ENCODE measurements at places on chromosomes 3 and 15.

DNA sequence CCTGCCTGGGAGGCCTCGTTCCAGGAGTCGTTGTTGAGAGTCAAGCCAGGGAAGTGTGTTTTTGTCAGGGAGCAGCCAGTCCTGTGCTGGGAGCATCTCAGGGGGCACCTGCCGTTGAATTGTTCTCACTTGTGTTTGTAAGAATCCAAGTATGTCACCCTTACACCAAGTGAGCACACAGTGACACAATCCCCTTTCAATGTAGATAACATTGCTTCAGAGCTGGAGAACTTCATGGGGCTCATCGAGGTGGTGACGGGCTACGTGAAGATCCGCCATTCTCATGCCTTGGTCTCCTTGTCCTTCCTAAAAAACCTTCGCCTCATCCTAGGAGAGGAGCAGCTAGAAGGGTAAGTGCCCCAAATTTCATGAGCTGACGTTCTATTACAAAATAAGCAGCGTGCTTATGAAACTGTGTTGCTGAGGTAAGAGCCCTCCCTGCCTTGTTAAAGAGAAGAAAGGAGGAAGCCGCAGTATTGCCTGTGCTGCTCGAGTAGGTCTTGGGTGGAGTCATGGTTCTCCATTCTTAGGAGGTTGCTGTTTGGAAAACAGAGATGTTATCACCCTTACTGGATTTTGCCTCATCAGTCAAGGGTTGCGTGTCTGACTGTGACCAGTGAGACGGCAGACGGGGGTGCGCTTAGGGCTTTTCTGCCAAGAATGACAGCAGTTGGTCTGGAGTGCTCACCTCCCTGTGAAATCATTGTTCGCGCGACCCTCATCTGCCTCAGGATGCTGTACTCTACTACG, 108.1 kb downstream of the PGPEP1L start:
- peak; percentile 52 for DNase-seq

- no peak for DNase-seq
These were observed 101.8 kb upstream of the LIPC start for GRCh38 chr15:58329781-58330671.

DNA sequence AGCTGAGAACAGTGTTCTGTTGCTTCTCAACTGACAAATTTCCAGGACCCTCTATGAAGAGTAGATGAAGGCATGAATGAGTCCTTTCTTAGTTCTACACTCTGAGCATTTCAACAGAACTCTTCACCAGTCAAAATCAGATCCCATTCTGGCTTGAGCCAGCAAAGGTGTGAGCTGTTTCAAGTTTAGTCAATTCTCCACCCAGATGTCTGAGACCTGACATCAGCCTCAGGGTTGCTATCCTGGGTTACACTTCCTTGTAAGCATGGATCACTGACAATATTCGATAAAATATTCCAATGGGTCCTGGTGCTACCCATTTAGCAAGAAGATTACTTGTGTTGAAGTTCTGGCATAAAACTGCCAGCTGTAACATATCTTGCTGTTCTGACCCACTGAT, 97.6 kb upstream of the PPP2R3A start:
- no peak for DNase-seq

GRCh38 chr3:8276056-8276455, 225.6 kb upstream of the LMCD1 start:
- DNase-seq = no peak

DNA sequence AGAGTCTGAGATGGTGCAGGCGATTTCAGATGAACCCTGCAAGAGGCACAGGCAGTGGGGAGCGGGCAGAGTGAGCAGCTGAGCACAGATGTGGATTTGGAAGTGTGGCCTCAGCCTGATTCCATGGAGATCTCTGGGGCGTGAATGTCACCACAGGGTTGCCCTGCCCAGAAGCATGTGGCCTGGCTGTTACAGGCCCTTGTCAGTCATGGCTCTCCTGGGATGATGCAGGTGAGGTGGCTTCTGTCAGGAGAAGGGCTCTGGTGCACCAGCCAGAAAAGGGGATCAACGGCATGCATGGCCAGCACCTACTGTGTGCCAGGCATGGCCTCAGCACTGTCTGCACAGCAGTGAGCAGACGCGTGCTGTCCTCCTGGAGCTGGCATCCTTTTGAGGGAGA, 11.9 kb downstream of the HDAC11 start:
- DNase-seq = no peak

DNA sequence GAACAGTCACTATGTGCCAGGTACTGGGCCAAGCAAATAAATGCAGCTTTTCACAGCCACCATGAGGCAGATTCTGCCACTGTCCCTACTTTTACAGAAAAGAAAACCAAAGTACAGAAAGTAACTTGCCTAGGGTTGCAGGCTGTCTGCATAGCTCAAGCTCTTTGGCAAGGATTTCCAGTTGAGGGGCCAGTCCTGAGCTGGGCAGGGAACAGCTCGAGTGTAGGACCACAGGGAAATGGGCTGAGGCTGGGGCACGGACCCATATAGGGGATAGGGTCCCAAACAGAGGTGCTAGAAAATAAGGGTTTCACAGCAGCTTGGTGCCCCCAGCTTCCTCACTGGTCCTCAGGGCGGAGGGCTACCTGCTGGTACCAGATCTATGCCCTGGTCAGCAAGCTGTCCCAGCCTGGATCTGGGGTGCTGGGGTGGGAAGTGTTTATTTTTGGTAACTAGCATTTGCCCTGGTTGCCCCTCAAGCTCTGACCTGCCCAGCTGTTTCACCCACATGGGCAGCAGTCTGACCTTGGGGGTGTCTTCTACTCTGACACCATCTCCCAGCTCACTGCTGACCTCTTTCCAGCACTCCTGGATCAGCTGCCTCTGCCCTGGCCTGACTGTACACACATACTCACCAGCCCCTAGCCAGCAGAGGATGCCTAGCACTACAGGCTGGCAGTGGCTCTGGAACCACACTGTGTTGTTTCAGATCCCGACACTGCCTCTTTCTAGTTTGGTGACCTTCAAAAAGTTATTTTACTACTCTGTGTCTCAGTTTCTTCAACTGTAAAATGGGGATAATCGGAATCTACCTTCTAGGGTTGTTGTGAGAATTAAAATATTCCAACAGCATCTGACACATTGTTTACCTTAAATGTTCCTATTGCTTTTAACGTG, 16.2 kb downstream of the MRAS start:
- DNase-seq = no peak

GRCh38 chr3:63705092-63705645, 52.7 kb downstream of the SNTN start:
- no peak for DNase-seq

GRCh38 chr15:34973512-34973911, 4.0 kb upstream of the AQR start:
- DNase-seq = no peak

- DNase-seq = no peak
These were observed 627.9 kb downstream of the SI start for GRCh38 chr3:164450276-164450905.

- no peak for DNase-seq
These were observed 19.5 kb downstream of the NFKBIZ start for GRCh38 chr3:101868534-101869464.

DNA sequence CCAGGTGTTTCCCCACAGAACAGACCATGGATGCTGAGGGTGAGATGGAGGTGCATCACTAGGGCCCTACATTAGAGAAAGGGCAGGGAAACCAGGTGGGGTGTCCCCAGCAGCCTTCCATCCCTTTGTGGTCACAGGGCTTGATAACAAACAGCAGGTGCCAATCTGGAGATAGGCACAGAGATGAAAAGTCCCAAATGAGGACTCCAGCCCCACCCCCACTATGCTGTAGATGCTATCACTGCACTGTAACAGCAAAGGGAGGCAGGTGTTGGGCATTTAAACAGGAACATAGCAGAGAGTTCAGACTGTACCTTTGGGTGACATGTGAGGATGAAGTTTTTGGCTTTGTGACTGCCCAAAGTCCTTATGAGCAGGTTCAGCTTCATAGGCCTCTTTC, 21.4 kb downstream of the IL20RB start:
- no peak for DNase-seq

GRCh38 chr15:50884540-50884939, 23.9 kb upstream of the AP4E1 start:
- no peak for DNase-seq

- DNase-seq = no peak
These were observed 171.3 kb downstream of the ITPR1 start for GRCh38 chr3:4664412-4664811.

DNA sequence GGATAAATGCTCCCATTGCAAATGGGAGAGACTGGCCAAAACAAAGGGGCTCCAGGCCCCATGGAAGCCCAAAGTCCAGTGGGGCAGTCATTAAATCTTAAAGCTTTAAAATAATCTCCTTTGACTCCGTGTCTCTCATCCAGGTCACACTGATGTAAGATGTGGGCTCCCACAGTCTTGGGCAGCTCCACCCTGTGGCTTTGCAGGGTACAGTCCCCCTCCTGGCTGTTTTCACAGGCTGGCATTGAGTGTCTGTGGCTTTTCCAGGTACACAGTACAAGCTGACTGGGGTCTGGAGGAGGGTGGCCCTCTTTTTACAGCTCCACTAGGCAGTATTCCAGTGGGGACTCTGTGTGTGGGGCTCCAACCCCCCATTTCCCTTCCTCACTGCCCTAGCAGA, 45.9 kb downstream of the NIPA2 start:
- DNase-seq = no peak

GRCh38 chr15:34699968-34700640, 54.7 kb downstream of the GJD2 start:
- no peak for DNase-seq

DNA sequence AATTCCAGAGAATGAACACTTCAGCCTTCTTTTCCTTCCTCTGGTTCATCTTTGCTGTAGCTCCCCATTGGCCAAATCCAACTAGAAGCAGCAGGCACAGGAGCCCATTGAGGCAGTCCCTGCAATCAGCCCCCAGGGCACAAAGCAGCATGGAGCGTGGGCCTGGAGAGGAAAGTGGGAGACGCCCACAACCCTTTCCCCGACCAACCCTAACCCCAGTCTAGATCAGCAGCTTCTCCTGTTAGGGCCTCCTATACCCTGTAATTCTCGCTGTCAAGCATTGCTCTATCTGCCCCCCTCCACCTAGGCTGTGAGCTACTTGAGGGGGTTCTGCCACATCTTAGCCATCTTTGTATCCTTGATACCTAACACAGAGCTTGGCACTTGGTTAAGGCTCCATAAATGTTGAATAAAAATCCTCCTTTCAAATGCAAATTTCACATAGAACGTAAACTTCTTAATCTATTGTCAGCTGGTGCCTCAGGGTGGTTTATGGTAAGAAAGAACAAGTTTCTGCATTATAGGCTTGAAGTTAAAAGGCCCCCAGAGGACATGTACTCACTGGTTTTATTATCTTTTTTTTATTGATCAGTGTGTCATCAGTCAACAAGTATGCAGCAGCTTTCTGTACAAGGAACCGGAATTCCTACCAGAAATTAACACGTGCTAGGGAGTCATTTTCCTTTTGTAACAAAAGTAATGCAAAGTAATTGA, 97.9 kb upstream of the PFN2 start:
- DNase-seq = no peak

- no peak for DNase-seq
These were observed 70.5 kb downstream of the PBRM1 start for GRCh38 chr3:52615166-52615565.

Data from retina (tissue), 1 donor.